GM12865 (cell line): ENCODE measurements at places on chromosomes 1 and 21.

DNA sequence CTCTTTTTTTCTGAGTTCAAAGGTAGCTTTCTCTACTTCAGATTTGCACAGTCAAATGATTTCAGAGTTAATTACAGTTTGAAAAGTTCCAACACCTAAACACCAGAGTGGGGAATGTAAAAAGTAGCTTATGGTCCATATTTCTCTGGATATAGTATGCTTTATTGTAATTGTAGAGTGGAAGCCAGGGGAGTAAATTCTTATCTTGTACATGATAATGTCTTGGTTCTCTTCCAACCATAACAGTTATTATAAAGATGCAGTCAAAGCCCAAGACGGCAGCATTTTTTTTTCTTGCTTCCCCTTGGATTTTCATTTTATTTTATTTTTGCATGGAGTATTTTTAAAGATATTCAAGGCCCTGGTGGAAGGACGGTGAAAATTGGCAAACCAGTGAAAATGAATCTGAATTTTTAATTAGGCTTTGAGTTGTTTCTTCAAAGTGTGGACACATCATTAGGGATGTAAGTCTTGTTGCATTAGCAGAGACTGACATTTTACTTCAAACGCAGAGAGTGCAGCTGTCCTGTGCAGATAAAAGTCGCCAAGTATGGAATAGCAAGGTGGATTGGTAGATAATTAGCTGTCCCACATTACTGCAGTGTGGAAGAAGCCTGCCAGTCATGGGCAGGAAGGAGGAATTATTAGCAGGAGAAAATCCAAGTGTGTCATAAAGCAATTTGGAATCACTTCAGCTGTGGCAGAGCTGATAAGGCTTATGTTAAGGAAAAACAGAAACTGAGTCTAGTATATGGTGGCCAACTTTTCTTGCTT is 11.3 kb downstream of the CACHD1 start:
- no peak for DNase-seq

DNA sequence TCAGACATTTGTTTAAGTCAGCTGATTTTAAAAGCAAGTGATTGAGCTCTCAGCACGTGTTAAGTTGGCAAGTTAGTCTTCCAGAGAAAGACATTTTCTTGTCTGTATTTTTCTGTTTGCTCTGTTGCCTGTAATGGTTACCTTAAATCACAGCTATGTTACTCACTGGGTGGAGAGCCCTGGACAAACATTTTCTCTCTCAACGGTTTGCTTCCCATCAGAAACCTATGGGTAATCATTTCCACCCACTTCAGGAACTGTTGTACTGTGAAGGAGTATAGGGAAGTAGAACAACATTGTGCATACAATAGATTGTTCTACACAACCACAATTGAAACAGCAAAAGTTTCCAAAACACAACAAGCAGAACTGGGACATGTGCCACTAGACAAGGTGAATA is 113.9 kb upstream of the DPT start:
- no peak for DNase-seq

DNA sequence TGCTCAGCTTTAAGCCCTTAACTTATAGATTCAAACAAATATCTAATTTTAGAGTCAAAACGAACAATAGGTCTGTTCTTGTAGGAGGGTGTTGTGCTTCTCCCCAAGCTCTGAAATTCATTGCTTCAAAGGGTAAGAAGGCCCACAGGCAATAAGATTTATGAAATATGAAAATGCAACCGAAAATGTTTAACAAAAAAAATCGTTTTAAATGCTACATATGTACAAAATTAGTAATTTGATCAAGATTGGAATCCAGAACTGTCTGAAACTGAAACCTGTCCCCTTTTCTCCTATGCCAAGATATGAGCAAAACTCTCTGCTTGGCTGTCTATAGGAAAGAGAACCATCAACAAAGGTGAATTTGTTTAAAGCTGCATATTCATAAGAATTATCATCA is 534.3 kb downstream of the PLPP3 start:
- DNase-seq: peak; percentile 46

- no peak for DNase-seq
Measured at GRCh38 chr1:154241703-154242351, 21.1 kb downstream of the UBAP2L start.

- no peak for DNase-seq
Measured at GRCh38 chr1:78096976-78097375, 51.2 kb downstream of the GIPC2 start.

- DNase-seq: no peak
Measured at GRCh38 chr1:231580874-231581273, 45.7 kb upstream of the DISC1 start.

- peak; percentile 94 for DNase-seq
Measured at GRCh38 chr1:226444901-226445300, 37.0 kb upstream of the PARP1 start.

DNA sequence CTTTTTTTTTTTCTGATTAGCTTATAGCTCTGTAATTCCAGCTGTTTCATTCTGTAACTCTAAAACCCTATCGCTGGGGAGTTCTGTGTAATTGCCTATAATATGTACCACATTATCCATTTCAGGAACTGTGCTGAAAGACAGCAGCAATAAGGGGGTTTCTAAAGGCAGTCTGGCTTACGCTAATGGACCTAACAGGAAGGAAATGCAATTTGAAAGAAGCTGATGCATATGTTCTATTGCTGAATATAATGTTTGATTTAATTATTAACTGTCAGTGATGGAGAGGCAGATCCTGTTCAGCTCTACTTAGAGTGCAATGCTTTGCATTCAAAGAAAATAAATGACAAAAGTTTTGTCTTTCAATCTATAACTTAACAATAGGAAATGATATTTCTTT is 209.4 kb upstream of the SNX7 start:
- no peak for DNase-seq

DNA sequence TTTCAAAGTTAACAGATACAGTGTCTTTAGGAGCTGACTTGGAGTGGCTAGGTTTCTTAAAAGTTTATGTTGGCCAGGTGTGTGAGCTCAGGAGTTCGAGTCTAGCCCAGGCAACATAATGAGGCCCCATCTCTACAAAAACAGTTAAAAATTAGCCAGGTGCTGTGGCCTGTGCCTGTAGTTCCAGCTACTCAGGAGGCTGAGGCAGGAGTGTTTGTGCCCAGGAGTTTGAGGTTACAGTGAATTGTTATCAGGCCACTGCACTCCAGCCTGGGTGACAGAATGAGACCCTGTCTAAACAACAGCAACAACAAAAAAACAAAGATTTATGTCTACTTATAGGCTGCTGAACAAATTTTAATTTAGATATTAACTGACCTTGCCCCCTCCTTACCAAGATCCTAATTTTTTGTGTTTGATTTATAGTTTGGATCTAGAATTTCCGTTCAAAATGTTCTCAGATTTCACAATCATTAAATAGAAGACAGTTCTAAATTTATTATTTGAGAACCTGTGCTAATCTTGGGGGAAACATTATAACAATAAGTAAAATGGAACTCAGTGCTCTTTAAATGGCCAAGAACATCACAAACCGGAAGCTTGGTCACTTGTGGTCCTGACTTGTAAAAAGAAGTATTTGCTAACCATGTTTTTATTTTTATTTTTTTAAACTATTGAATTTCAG is 67.8 kb downstream of the POU2F1 start:
- no peak for DNase-seq

GRCh38 chr1:87993051-87993450 is 664.4 kb downstream of the LMO4 start:
- DNase-seq: no peak

GRCh38 chr1:61496501-61496900 is 228.4 kb downstream of the TM2D1 start:
- DNase-seq: no peak

DNA sequence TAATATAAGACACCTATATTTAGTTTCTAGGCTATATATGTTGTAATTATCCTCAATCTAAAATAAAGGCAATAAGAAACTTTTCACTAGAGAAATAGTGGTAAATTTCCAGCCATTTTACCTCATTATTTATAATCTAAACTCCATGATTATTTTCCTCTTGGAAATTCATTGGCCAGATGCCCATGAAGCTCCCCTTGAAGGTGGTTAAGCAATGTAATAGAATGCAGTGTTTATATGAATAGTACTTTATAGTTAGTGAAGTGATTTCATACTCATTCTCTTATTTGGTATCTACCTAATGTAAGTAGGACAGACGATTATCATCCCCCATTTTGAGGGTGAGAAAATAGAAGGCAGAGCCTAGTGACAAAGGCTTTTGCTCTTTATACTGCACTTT is 26.5 kb downstream of the NFYC start:
- no peak for DNase-seq

GRCh38 chr1:179082333-179082998 is 596 bp downstream of the TOR3A start:
- peak; percentile 59 for DNase-seq

DNA sequence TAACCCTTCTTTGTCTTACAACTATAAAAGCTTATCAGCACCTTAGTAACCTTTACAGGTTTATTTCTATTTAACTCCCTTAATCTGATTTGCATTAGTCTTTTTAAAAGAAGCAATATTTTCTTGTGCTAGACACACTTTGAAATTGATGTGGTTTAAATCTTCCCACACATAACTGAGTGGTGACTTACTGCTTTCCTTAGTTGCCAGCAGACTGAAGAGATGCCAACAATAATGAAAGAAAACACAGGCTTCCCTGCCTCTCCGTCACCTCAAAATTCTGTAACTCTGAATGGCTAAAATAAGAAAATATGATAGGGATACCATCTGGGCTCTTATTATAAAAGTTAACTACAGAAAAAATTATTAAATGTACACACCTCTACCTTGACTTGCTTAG is 196.8 kb downstream of the PTBP2 start:
- DNase-seq: no peak
